DMS 273 treated with DMSO at 0.1 percent for 48 hours (cell line): ENCODE measurements at places on chromosomes 6 and 20.
A peak's percentile ranks its signal among the peaks of the same experiment; 100 is the strongest.

DNA sequence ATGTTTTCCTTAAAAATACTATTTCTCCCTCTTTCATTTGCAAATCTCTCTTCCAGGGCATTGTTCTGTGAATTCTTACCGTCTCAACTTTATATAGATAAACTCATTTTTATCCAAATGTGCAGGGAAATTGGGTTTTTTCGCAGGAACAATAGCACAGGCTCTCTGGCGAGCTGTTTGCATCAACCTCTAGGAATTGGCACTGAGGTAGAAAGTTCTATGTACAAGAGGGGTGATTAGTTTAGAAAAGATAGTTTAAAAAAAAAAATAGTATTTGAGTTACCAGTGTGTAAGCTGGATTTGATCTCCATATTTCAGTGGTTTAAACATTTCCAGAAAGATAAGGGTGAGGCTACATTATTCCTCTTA, 129.7 kb upstream of the BTN3A2 start:
- DNase-seq = no peak

DNA sequence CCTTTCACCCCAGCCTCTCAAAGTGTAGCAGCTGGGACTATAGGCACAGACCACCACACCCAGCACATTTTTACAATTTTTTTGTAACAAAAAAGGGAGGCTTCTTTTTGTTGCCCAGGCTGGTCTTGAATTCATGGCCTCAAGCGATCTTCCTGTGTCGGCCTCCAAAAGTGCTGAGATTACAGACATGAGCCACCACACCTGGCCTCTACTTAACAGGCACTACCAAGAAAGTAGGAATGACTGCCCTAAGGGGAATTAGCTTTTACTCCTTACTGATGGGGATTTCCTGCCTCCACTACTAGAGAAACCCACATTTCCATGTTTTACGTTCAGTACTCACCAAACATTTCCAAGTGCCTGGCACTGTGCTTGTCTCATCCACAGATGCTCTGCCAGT, 109.6 kb downstream of the CARMIL1 start:
- no peak for DNase-seq

GRCh38 chr6:2971420-2972218, at the start of gene SERPINB6:
Gene SERPINB6 (minus strand): TSS chr6:2971567. CDS start chr6:2959332, 12,235 bp downstream.
- no peak for DNase-seq

- DNase-seq = no peak
Observed at GRCh38 chr6:3284436-3284876, 25.7 kb downstream of the PSMG4 start.

DNA sequence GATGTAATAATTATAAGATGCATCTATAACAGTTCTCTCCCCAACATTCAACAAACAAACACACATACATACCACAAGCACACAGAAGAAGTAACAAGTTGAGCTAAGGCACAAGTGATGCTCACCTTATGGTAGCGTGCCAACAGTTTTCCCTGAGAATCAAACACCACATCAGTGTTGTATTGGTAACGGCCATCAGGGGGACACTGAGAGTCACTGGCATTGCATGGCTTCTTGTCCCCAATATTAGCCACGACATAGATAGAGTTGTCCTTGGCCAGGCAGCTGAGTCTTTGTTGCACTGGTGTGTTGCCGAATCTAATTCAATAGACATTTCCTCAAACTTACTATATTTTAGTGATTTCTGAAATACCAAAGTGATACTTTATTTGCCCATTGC, 14.8 kb upstream of the VNN1 start:
- no peak for DNase-seq

GRCh38 chr20:47353239-47353691, 3.2 kb downstream of the ZMYND8 start:
- DNase-seq = no peak

GRCh38 chr20:46802722-46803121, 91.9 kb upstream of the EYA2 start:
- peak; percentile 94 for DNase-seq

- DNase-seq = no peak
Observed at GRCh38 chr6:149897855-149898744, at the start of gene RAET1E. Gene RAET1E (minus strand): TSS chr6:149898113. CDS start chr6:149890901, 7,212 bp downstream.

DNA sequence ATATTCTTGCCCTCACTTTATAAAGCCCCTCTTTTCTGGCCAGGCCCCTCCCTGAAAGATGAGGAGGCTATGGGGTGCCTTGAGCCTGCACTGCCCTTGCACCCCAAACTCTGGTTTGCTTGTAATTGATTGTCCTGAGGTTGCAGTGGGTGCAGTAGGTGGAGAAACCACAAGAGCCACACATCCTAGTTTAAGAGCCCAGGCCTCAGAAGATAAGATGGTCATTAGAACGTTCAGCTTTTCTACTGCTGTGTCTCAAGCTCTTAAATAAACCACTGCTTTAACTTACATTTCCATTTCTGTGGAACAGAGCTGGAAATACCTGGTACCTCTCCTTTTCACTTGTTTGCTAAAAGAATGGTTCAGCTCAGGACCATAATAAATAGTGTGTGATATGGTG, 9.0 kb downstream of the MRAP2 start:
- no peak for DNase-seq

GRCh38 chr6:100719883-100720682, 161.0 kb downstream of the ASCC3 start:
- no peak for DNase-seq

DNA sequence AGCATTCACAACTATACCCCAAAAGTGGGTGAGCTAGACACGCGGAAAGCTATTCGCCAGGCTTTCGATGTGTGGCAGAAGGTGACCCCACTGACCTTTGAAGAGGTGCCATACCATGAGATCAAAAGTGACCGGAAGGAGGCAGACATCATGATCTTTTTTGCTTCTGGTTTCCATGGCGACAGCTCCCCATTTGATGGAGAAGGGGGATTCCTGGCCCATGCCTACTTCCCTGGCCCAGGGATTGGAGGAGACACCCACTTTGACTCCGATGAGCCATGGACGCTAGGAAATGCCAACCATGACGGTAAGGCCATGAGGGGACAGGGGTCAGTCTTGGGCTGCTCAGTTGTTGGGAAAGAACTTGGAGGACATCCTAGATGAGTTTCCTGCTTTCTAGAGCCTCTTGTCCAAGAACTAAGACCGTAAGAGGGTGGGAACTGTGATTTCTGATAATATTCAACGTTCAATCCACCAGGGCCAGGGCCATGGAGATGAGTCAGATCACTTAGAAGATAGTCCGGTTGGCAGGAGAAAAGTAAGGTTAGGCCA, 23.4 kb downstream of the MMP24OS start:
- no peak for DNase-seq

- DNase-seq = no peak
Observed at GRCh38 chr6:141139461-141139860, 993.3 kb upstream of the GJE1 start.

- no peak for DNase-seq
Observed at GRCh38 chr6:128725271-128726233, 157.4 kb upstream of the LAMA2 start.

- no peak for DNase-seq
Observed at GRCh38 chr20:2887715-2888114, 14.4 kb downstream of the PTPRA start.

- DNase-seq = no peak
Observed at GRCh38 chr20:23018941-23019340, 16.2 kb upstream of the SSTR4 start.

- no peak for DNase-seq
Observed at GRCh38 chr6:115830895-115831294, 229.8 kb downstream of the FRK start.

DNA sequence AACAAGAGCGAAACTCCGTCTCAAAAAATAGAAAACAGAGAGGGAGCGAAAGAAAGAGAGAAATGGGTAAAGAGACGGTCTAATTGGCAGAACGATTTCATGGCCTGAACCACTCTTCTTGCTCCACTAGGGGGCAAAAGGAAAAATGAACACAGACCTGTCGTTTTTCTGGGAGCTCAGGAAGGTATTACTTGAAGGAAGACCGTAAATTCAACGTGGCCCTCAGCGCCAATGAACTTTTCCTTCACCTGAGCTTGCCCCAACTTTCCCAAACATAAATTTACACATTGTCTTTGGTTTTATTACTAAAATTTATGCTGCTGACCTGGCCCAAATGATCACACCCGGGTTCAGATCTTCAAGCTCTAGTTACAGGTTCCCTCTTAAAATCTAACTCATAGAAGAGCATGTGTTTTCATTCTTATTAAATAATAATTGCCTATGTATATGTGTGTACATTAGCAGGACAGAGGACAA, 67.3 kb downstream of the ATP9A start:
- DNase-seq = no peak
